ENCODE measurements at places on chromosomes 12 and 14.

- no peak for DNase-seq
Observed at GRCh38 chr14:93132472-93133065, 16.8 kb upstream of the ITPK1 start.

DNA sequence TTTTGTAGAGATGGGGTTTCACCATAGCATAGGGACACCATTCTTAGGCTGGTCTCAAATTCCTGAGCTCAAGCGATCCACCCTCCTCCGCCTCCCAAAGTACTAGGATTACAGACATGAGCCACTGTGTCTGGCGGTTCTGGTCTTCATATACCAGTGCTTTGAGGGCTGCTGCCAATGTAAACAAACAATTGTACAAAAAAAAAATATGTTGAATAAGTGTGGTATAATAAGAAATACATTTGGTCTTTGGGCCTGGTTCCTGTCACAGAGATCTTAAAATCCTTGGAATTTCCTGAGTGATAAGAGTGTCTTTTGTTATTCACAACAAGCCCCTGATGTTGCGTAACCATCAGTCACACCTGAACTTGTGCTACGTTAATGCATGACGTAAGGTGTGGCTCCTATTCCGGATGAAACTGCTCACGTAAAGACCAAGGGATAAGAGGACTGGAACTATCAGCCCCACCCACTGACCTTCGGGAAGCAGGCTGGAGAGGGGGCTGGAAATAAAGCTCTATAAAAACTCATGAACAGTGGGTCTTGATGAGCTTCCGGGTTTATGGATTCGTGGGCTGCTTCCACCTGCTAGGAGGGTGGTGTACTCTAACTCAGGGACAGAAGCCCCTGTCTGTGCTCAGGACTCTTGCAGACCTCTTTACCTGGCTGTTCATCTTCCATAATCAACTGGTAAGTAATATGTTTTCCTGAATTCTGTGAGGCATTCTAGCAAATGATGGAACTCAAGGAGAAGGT is 16.5 kb upstream of the RIMKLB start:
- DNase-seq, result no peak

- DNase-seq, result no peak
Observed at GRCh38 chr14:73823339-73823885, 28.2 kb upstream of the PTGR2 start.

DNA sequence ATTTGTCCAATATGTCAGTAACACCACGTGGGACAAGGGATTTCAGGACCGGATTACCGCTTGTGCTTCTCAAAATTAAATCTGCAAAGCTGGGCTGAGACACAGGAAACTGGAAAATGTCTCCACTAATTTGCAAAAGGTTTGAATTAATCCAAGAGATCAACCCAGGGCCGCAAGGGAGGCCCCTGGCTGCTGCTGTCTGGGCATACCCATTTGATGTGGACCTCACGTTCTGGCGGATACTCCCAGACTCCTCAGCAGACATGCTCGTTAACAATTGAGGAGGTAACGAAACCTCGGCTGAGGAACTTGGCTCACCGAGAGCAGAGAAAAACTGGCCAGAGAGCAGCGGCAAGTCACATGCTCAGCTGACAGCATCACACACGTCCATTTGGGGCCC is 180.6 kb downstream of the SLC15A4 start:
- no peak for DNase-seq

DNA sequence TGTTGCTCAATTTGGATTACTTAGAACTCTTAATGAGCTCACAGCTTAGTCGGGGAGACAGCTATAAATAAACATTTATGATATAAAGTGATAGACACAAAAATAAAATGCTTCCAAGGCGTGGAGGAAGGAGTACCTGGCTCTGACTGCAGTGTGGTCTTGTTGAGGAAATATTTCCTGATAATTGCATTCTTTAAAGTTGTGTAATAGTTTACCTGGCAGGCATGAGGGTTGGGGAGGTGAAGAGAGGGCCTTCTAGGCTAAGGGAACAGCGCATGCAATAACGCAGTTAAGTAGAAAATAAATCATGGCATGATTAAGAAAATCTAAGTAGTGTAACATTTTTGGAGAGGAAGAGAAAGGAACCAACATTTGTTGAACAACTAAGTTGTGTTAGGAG is 260.5 kb upstream of the ATP2B1 start:
- no peak for DNase-seq

DNA sequence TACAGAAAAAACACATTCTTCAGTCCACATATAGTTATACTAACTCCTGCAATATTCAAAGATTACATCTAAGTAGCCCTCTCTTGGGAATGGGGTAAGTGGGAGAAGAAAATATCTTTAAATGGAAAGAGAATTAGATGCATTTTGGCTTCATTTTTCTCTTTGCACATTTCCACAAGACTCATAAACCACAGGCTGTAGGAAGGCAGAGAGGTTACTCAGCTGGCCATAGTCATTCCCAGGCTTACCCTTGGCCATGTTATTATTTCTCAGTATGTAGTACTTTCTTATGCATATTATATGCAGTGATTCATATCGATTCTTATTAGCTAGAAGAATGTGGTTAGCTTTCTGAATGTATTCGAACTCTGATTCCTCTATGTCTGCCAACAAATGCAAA is 92.2 kb downstream of the PTPRR start:
- DNase-seq, result no peak

DNA sequence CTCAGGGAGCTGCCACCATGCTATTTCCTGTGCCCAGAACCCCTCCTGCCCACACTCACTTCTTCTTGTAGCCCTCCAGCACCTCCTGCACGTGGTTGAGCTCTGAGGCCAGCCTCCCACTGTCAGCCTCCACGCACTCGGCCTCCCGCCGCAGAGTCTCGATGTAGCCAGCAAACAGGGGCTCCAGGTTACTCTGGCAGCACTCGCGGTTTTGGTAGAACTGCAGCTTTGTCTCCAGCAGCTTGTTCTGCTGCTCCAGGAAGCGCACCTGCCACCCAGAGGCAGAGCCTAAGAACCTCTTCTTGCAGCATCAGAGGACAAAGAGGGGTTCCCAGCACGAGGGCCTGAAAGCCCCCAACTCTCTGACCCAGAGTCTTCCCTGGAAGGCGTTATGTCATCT is 2.1 kb downstream of the KRT83 start:
- DNase-seq, result no peak

GRCh38 chr12:6235499-6235898 is 35.3 kb downstream of the CD9 start:
- DNase-seq, result no peak

DNA sequence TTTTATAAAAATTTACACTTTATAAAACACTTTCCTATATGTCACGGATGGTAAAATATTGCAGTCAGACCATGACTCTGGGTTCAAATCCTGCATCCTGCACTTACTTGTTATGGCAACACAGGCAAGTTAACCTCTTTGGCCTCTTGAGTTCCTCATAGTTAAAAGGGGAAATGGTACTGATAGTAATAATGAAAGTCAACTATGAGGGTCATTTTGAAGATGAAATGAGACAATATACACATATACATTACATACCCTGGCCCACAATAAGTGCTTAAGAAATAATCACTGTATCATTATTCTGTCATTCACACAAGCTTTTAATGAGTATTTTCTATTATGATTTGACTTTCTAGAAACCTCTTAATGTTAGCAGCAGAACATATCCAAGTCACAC is 64.4 kb downstream of the C12orf42 start:
- no peak for DNase-seq

DNA sequence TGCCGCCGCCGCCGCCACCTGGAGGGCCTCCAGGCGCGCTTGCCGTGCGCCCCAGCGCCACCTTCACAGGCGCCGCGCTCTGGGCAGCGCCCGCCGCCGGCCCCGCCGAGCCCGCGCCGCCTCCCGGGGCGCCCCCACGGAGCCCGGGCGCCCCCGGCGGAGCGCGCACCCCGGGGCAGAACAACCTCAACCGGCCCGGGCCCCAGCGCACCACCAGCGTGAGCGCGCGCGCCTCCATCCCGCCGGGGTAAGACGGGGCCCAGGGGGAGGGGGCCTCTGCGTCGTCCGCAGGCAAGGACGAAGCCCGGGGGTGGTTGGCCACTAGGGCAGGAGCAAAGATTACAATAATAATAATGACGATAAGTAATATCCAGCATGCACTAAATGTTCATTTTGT is 21.3 kb downstream of the DTX1 start:
- DNase-seq, result no peak

DNA sequence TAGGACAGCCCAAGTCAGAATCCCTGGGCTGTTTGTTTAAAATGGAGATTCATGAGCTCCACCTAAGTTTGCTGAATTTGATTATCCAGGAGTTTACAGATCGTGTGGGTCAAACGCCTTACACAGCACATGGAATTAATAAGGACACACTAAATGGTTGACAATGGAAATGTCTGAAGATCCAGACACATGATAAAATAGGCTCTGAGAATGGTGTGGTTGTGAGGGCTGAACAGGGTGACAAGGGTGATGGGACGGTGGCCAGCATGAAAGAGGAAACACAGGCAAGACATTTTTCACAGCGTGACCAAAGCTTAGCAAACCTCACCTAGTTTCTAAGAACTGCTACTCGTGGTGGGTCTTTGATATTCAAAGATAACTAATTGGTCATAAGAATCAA is 12.5 kb downstream of the VWF start:
- no peak for DNase-seq

Measured in stimulated activated CD4-positive, alpha-beta T cell treated with anti-CD3 and anti-CD28 coated beads, TNF-alpha, amount 100 ng/mL, for 24 hours (primary cell).